ENCODE measurements at places on chromosomes 5 and 9.
A peak's percentile ranks its signal among the peaks of the same experiment; 100 is the strongest.

DNA sequence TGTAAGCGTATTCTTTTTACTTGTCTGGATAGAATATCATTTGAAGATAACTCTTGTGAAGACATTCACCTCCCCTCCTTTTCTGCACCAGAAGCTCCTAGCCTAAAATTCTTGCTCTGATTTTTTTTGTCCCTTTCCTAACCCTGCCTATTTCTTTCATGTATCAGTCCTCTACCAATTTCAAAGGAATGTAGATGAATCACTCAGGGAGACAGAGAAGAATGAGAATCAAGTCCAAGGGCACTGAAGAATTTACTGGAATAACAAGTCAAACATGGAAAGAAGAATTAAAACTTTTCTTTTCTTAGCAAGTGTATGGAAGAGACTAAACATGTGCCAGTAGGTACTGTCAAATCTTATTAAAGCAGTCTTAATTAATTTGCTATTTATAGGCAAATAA is 618.7 kb downstream of the DNAH5 start:
- DNase-seq: no peak

- no peak for DNase-seq
These were observed 23.7 kb upstream of the UGCG start for GRCh38 chr9:111872886-111873285.

GRCh38 chr9:2344436-2344835 is 277.2 kb upstream of the VLDLR start:
- DNase-seq: no peak

DNA sequence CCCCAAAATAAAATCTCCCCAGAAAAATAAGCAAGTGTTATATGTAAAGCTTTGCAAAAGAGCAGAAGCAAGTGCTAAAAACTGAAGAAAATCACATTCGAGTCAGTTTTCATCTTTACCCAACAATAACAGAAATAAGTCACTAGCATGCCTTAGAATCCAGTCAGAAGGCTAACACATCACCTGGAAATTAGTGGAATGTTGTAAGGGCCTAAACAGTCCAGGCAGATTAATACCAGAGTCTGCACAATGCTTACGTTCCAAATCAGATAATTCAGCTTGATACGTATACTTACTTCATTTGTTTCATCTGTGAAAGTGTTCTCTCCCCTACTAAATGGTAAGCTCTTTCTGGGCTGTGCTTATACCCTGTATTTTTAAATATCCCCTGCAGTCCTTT is 42.7 kb downstream of the SUSD1 start:
- no peak for DNase-seq

DNA sequence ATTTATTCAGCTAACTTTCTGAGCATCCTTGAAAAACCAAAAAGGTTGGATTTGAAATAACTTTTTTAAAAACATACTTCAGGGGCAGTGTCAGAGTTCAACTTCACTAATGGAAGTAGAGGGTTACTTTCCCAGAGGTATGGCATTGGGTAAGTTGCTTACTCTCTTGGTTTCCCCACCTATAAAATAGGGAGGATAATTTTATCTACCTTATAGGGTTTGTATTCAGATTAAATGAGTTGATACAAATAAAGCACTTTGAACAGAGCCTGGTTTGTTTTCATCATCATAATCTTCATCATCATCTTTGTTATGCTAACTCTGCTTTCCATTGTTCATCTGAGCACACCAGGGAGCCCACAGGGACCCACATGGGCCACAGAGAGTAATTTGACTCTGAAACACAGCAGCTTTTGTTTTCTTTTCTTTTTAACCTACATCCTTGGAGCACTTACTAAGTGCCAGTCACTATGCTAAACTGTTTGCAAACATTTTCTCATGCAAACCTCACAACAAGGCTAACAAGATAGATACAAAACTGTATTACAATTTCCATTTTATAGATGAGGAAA is 179.1 kb upstream of the SLC24A2 start:
- no peak for DNase-seq

- no peak for DNase-seq
These were observed 484.2 kb downstream of the IRX1 start for GRCh38 chr5:4079831-4080230.

DNA sequence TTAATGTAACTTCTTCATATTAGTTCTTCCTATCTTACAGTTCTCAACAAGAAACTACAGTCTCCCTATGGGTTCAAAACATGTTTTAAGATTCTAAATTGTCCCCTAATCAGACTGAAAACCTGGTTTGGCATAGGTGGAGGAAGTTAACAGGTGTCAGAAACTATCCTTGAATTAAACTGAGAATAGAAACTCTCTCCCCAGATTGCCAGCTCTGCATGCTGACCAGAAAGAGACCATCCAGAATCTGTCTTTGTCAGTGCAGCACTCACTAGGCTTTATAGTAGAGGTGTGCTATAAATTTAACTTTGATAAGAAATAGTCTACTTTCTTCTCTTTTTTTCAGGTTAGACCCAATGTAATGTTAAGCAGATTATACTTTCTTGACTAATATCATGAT is 63.8 kb downstream of the BNC2 start:
- DNase-seq: no peak

DNA sequence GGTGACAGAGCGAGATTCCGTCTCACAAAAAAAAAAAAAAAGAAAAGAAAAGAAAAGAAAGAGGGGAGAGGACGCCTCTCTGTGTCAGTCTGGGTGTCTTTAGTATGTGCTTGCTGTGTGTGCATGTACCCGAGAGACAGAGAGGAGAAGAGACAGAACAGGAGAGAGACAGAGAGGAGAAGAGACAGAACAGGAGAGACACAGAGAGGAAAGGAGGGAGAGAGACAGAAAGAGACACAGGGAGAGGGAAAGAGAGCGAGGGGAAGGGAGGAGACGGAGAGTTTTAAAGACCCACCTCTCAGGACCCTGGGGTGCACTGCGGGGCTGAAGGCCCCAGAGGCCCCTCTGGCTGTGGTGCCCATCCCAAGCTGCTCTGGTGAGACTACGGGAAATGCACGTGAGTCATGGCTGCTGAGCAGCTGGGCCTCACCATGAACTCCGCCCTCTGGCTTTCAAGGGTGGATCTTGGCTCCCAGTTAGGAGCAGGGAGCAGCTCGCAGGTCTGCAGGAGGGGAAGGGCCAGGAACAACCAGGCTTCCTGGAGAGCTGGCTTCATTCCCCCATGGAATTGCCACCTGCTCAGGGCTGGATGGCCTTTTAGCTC is 7.9 kb downstream of the SLC6A3 start:
- no peak for DNase-seq

- peak; percentile 42 for DNase-seq
These were observed 60.5 kb downstream of the GLDC start for GRCh38 chr9:6584881-6585597.

GRCh38 chr9:37989701-37990100 is 79.3 kb downstream of the SHB start:
- DNase-seq: no peak

GRCh38 chr9:26612211-26612610 is 280.4 kb downstream of the CAAP1 start:
- DNase-seq: no peak

- DNase-seq: no peak
These were observed at the start of gene KCNN2 for GRCh38 chr5:114361724-114362196. Gene KCNN2 (plus strand): TSS chr5:114362070. CDS start chr5:114362140, 70 bp downstream.

- DNase-seq: no peak
These were observed 26.9 kb upstream of the PLIN2 start for GRCh38 chr9:19154135-19154612.

- DNase-seq: no peak
These were observed 100.3 kb downstream of the MUSK start for GRCh38 chr9:110768886-110769285.

GRCh38 chr5:159969966-159970365 is 39.0 kb upstream of the TTC1 start:
- no peak for DNase-seq

DNA sequence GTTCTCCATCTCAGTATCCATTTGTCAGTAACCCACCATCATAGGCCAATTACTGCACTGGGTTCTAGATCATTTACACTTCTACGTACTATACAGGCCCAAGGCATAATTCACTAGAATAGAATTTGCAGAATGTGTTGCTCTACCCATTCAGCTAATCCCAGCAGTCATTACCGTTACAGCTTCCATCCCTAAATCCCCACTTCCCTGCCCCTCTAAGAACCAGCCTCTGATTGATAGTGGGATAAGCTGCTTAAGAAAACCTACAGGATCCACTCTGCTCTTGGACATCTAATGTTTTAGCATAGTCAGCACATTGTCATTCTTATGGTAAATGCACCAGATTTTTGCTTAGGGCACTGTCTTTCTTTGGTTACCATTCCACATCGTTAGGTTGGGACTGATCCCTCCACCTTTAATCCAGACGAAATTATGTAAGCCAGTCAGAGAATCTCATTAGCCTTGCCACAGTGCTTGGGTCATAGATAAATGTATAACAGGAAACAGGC is 39.3 kb upstream of the CHD1 start:
- no peak for DNase-seq

DNA sequence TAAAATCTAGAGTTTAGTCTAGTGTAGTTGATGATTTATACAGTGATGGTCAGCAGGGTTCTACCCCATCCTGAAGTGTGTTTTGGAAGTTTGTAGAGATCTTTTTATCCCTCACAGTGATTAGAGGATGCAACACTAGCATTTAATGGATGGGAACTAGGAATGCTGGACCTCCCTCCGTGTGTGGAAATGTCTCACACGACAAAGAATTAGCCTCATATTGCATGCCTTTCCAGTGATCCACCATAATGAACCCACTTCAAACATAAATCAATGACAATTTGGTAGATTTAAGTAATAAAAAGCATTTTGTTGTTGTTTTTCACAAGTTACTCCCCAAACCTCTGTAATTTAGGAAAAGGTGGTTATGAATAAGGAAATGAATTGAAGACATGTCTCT is 82.5 kb upstream of the LMNB1 start:
- DNase-seq: no peak

DNA sequence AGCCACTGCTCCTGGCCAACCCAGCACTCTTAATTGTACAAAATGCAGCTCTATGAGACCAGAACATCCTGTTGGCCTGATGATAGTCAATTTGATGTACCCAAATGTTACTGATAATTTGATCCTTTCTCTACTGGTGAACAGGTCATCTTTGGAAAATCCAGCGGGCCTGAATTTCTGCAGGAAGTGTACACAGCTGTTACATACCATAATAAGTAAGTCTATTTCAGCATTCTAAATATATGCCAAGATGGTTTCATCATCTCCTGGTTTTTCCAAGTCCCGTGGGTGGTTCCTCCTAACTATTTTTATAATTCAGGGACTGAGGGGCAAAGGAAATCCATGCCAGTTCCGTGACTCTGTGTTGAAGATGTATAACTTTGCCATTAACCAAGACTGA is 155.4 kb downstream of the DOCK8 start:
- no peak for DNase-seq

DNA sequence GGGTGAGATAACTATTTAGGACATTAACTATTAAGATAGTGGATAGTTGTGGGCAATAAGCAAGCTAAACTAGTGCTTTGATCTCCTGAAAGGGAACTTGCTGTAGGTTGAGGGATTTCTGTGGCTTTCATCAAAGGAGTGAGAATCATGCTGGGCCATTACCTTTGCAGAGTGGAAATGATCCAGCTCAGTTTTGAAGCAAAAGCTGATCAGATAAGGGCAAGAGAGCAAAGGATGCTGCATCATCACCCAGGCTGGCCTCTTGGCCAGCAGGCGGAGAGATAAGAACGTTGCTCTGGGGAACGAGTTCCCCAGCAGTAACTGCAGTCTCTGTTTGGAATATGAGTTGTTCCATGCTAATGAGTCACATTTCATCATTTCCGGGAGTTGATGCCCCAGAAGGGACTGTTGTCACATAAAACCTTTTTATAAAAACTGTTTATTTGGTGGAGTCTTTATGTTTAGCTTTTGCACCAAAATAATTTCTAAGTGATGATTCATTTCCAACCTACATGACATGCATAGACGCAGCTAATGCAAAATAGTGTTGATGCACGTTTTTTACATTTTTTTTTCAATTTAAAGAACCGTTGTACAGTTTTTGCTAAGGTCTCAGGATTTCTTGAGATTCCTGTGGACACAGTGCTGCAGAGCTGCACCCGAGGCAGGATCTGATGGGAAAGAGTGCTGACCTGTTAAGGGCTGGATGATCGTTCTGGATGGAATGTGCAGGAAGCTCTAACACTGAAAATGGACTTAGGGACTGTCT is 99.3 kb downstream of the ACTBL2 start:
- peak; percentile 25 for DNase-seq

GRCh38 chr5:145660897-145661640 is 174.1 kb downstream of the PRELID2 start:
- no peak for DNase-seq

GRCh38 chr9:124217836-124218437 is 39.8 kb upstream of the NEK6 start:
- peak; percentile 15 for DNase-seq

GRCh38 chr9:73121375-73121935 is 30.2 kb upstream of the ANXA1 start:
- no peak for DNase-seq

DNA sequence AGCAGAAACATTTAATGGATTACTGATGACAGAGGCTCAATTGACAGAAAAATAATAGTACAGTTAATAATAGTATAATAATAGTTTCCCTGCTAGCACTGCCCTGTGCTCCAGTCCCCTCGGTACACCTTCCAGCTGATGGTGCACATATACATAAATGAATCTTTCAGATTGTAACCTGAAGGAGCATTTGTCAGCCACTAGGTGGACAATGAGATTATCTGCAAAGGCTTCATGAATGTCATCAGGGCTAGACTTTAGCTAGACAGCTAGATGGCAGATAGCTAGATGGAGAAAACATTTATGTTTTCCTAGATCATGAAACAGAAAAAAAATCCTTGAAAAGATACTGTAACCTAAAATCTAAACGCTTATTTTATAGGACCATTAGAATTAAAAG is 304.4 kb upstream of the SMC2 start:
- no peak for DNase-seq

DNA sequence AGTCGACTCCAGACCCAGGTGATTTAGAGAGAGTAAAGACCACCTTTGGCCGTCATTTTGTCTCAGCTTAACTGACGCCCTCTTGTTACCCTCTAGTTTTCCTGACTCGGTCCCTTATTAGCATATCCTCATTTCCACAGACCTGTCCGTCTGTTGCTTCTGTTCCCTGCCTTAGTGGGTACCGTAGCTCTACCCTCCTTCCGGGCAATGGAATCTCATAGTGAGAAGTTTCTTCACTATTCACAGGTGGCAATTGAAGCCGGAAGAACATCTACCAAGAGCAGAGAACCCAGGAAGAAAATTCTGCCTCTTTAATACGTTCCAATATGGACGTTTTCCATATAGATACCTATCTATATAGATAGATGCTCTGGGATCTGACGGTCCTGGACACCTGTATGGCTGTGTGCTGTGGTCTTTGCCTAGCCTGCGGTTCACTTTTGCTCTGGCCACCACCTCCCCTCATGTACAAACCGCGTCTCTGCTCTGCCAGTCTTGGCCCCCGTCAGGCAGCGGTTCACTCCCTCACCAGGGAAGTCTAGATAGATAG is 652 bp upstream of the TMEM161B start:
- DNase-seq: no peak

GRCh38 chr5:133902511-133903118 is 65.8 kb downstream of the C5orf15 start:
- DNase-seq: no peak

- DNase-seq: peak; percentile 25
These were observed 8.3 kb upstream of the TGFBI start for GRCh38 chr5:136020383-136021015.
